ENCODE measurements at places on chromosomes 13 and 19.
A peak's percentile ranks its signal among the peaks of the same experiment; 100 is the strongest.

DNA sequence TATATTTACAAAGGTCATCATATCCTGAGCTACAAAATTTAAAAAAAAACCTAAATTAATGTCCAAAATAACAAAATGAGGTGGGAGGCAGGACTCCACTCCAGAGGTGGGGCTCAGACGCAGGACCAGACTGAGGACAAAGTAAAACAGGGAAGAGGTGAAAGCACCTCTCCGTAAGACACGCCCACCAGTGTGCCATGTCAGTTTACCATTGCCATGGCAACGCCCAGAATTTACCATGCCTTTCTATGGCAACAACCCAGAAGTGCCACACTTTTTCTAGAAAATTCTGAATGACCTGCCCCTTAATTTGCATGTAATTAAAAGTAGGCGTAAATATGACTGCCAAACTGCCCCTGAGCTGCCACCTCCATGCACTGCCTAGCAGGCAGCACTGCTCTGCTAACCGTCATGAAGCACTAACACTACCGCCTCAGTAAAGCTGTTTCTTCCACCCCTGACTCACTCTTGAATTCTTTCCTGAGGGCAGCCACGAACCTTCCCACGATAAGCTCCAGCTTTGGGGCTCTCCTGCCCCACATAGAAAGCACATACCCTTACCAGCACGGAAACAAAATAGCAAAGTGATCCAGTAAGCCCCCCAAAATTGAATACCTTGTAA, 22.3 kb upstream of the PDCD5 start:
- DNase-seq = no peak

DNA sequence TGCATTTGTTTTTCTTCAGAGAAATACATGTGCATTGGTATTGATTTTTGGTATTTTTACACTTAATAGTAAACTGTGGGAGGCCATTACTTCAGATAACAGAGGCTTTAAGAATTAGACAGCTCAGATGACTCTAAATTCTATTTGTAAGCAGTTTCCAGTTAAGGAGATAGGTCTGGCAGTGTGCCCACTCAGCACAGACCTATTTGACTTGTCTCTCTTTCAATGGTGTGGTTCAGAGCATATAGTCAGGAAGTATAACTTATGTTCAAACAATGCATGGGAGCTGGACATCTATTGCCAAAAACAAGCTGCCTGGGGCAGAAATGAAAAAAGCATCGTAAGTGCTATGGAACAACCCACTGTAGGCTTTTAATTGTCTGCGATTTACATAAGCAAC, 370.7 kb downstream of the HS6ST3 start:
- no peak for DNase-seq

DNA sequence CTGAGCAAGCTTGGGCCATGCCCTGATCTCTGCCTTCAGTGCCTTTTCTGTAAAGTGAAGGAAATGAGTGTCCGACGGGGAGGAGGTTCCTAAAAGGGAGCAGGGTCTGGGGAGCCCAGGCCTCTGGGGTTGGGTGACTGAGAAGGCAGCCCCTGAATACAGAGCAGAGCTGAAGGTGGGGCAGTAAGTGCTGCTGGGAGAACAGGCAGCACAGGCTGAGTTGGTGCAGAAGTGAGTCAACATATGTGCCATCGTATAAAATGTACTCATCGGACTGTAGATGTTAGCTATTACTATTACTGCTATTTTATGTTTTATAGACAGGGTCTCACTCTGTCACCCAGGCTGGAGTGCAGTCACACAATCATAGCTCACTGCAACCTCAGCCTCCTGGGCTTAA, 1.0 kb upstream of the HAMP start:
- DNase-seq = no peak

DNA sequence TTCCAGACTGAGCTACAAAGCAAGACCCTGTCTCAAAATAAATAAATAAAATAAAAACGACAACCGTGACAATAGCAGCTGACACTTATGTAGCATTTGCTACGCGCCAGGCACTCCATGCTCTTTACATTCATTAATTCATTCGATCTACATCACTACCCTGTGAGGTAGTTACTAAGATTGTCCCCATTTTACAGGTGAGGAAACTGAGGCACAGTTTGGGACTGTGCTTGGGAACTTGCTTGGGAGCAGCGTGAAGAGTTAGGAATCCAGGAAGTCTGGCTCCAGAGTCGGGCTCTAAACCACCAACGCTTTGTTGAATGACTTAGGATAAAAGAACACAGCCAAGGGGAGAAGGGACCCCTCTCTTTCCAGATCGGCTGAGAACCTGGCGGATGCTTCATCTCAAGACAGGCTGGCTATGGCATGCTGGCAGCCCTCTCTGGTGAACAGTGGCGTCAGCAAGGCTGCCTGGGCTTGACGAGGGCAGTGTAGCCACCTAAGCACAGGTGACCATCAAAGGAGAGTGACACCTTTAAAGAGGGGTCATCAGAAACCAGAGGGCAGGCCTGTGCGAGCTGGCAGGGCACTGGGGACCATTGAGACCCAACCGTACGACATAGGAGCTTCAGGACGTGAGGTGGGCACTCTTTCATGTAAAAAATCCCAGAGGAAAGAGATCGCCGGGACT, 591 bp downstream of the DOHH start:
- DNase-seq = no peak

DNA sequence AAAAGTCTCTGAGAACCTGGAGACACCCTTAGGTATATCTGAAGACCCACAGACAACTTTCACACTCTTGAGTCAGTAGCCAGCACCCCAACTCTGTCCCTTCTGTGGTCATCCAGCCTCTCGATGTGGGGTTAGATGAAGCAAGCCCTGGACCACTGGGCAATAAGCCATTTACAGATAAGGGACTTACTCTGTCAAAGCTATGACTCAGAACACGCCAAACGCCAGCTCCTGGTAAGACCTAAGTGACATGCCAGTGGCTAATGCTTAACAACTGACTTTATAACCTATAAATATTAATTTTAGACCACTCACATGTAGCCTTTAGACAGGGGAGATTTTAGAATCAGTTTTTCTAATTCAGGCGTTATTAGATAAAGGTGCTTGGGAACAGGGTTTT, 85.7 kb downstream of the SHISA2 start:
- no peak for DNase-seq

DNA sequence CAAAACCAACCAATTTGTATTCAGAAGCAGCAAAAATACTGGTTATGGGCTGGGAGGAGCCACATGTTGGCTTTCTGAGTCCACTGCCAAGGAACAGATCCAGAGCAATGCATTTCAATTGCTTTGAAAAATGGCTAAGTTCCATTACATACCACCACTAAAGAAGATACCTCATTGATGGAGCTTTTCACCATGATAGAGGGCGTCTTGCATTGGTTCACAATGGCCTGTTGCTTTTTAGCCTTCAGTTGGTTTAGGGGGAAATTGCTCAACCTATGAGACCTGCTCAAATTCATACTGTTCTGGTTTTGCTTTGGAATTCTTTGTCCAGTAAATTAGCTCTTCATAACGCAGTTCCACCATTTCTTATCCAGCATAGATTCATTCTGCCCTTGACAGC, 21.2 kb upstream of the CPB2 start:
- DNase-seq = no peak

DNA sequence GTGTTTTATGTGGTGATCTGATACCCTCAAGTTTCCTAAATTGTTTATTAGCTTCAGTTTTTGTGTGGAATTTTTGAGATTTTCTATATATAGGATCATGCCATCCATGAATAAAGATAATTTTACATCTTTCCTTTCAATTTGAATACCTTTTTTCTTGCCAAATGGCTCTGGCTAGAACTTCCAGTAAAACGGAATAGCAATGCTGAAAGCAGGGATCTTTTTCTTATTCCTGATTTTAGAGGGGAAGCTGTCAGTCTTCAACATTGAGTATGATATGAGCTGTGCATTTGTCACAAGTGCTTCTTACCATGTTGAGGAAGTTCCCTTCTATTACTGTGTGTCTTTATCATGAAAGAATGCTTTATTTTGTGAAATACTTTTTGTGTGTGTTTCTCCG, 618.8 kb downstream of the FGF9 start:
- no peak for DNase-seq

- no peak for DNase-seq
These were observed 58.3 kb upstream of the CLDN10 start for GRCh38 chr13:95494082-95494681.

DNA sequence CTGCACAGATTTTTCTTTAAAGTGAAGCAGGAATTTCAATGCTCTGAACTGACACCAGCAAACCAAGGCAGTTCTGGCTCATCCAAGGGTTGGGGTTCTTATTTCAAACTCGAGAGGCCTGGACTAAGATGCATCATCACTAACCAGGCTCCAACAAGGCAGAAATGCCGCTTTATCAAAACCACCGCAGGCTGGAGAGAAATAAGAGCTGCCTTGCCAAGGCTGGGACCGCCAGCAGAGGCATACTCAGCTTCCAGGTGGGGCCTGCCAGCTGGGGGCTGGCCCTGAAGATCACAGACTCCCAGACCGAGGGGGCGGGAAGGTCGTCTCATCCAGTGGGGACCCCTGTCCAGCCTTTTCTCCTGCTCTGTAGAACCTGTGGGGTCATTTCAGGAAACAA, 37.4 kb upstream of the GAS6 start:
- DNase-seq = no peak

GRCh38 chr19:46728693-46729339, 11.9 kb upstream of the PRKD2 start:
- peak; percentile 84 for DNase-seq

- DNase-seq = no peak
These were observed 2.7 kb downstream of the ALDH16A1 start for GRCh38 chr19:49455773-49456172.

GRCh38 chr13:34805347-34805746, 136.7 kb upstream of the NBEA start:
- no peak for DNase-seq

GRCh38 chr13:21619633-21620220, 15.8 kb upstream of the MICU2 start:
- no peak for DNase-seq

GRCh38 chr19:20182222-20182785, 15.3 kb downstream of the ZNF486 start:
- DNase-seq = no peak

DNA sequence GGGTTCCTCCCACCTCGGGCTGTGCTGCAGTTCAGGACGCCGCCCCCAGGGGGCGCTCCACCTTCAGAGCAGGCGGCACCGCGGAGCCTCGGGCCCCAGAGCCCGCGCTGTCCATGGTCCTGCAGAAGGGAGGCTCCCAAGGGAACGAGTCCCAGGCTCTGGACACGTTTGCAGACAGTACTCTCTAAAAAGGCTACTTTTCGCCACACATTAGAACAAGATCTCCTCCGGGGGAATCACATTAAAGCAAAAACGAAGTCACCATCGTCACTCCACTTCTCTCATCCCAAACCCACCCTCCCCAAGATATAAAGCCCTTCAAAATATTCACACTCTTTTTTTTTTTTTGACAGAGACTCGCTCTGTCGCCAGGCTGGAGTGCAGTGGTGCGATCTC, 4.6 kb upstream of the SIGLEC10 start:
- DNase-seq = peak; percentile 89

DNA sequence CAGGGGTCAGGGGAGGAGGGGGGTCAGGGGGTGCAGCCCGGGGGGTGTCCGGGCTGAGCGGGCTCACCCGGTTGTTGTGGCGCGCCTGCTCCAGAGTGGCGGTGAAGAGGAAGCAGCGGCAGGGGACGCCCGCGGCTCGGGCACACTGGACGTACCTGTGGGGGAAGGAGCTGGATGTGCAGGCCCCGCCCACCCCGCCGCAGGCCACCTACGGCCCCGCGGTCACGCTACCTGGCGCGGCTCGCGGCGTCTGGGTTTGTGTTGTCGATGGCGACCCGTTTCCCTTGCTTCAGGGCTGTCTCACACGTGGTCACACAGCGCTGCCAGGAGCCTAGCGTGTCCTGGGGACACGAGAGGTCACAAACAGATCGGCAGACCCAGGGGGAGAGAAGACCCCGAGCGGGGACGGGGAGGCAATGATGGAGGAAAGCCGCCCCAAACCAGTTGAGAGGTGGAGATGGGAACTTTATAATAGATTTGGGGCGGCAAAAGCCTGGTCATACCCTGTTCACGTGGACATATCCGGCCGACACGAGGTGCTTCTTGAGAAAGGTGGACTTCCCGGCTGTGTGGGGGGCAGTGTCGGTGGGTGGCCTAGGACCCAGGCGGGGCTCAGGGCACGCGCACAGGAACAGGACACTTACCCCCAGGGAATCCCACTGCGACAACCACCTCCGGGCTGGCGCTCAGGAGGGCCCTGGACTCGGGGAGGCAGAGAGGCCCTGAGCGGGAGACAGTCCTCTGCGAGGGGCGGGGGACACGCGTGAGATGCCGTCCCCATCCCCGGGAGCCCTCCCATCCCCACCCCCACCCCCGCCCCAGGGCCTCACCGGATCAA, 5.6 kb downstream of the PNKP start:
- no peak for DNase-seq

All from stimulated activated CD4-positive, alpha-beta T cell treated with anti-CD3 and anti-CD28 coated beads, Interleukin-4, amount 100 ng/mL, for 1 hour (primary cell).